HuH-7.5 (cell line): ENCODE measurements at places on chromosomes 11 and 22.

DNA sequence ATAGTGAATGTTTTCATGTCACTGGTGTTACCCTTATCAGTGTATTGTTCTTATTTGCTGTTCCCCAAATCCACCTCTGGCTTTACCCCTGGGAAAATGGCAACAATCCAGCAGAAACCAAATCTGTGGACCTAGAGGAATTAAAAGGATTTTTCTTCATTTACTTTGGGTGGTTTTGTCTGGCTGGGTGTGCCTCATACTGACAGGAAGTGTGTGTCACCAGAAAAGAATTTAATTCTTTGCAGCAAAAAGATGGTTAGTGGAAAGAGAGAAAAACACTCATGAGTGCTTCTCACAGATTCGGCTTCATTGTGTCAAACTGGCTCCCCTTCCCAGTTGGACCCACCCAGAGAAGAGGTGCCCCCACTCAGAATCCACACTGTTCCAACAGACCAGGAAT is 38.9 kb downstream of the FZD4 start:
- no peak for DNase-seq

GRCh38 chr11:98616098-98616655 is 404.6 kb upstream of the CNTN5 start:
- DNase-seq = no peak

GRCh38 chr11:64856382-64857227 is 12.2 kb upstream of the CDC42BPG start:
- DNase-seq = no peak

DNA sequence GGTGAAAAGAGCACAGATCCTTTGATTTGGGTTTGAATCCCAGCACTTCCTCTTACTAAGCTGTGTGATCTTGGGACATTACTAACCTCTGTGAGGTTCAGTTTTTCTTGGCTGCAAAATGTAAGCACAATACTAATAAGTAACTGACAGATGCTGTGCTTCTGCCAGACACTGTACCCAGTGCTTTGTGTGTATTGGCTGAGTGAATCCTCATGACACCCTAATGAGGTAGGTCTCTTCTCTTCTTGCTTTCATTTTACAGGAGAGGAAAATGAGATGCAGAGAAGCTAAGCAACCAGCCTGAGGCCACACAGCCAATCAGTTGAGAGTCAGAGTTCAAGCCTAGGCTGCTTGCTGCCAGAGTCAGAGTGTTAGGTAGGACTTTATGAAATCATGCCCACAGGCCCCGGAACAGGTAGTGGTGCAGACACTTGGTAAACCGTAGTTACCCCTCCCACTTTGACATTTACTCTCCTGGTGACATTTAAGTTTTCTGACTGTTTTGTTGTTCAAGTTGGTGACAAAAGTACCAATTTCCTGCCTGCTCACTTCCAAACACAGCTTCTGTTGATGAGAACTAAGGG is 21.2 kb downstream of the PTPRJ start:
- DNase-seq = no peak
